Fibroblast of villous mesenchyme (primary cell): ENCODE measurements at places on chromosomes 11 and 22.

DNA sequence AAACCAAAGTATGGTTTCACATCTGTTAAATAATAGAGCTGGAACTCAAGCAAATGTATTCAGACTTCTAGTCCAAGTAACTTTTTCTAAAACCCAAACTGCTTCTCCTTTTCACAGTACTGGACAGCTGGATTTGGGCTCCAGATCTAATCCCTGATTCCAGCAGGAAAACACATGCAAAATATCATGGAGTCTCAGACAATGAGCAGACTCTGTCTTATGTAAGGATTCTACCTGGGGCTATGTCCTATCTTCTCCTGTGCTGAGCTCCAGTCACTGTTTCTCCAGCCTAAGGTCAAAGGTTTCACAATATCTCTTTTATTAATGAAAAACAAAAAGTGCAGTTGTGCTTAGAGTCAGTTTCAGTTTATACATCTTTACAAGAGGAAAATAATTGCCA lies 83.2 kb upstream of the EED start:
- no peak for DNase-seq

DNA sequence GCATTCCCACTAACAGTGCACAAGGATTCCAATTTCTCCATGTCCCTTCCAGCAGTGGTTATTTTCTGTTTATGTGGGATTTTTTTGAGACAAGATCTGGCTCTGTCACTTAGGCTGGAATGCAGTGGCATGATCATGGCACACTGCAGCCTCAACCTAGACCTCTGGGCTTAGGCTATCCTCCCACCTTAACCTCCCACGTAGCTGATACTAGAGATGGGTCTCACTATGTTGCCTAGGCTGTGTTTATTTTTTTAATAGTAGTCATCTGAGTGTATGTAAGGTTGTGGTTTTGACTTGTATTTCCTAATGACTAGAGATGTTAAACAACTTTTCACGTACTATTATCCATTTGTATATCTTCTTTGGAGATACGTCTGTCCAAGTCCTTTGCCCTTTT lies 74.6 kb downstream of the KCNQ1OT1 start:
- no peak for DNase-seq

DNA sequence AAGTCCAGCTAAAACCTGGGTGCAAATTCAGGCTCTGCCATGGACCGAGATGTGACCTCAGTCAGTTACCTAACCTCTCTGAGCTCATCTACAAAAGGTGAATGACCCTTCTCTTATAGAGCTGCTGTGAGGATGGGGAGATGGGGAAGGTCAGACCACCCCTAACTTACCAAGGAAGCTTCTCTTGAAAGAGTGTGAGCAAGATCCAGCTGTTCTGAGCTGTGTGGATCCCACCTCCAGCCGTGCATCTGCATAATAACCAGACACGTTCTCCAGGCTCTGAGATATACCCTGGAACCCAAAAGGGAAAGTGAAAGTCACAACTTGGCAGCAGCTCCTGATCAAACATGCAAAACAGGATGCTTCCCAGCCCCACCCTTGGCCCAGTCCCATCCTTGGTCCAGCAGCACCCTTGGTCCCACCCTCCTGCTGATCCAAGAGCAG lies at the start of gene APOL3:
APOL3 (minus strand) TSS at position 257 of the 444 bp plus-strand sequence. CDS start 11,700 bp downstream, outside the sequence.
- peak; percentile 85 for DNase-seq

- no peak for DNase-seq
Measured at GRCh38 chr11:60377401-60378136, 763 bp upstream of the MS4A7 start.

DNA sequence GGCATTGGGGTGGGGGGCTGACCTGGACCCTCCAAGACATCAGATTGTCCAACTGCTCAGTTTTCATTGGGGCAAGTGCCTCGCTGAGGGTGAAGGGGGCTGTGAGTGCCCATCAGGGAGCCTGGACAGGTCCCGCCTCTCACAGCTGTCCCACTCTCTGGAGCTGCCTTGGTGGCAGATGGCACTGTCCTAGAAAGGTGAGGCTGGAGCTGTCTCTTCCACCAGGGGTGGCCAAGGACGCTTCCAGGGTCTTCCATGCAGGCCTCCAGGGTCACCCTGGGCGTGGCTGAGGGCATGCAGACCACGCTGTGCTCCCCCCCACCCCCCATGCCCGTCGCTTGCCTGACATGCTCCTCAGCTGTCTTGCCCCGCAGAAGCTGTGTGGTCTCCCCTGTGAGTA lies 53.5 kb upstream of the CCDC188 start:
- DNase-seq = no peak

GRCh38 chr11:126282736-126283591 lies at the start of gene TIRAP:
Gene TIRAP (plus strand): TSS chr11:126283093. CDS start chr11:126290895, 7,802 bp downstream.
- DNase-seq = peak; percentile 52

DNA sequence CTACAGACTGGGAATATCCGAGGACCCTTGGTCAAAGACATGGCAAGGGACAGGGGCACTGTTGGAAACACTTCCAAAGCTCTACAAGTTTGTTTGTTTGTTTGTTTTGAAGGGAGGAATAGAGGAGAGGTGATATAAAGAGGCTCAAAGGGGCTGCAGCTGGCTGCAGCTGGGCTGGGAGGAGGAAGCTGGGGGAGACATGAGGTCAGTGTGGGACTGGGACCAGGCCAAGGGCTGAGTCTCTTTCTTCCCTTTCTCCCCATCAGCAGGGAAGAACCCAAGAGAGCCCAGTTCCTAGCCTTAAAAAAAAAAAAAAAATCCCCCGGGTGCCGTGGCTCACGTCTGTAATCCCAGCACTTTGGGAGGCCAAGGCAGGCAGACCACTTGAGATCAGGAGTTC lies 5.0 kb downstream of the RHOG start:
- no peak for DNase-seq

GRCh38 chr22:47328550-47329243 lies 566.2 kb downstream of the TBC1D22A start:
- DNase-seq = peak; percentile 85

GRCh38 chr11:75480185-75481175 lies 45.3 kb downstream of the GDPD5 start:
- DNase-seq = no peak

- DNase-seq = peak; percentile 74
Measured at GRCh38 chr11:75031771-75032549, 43.2 kb downstream of the NEU3 start.

DNA sequence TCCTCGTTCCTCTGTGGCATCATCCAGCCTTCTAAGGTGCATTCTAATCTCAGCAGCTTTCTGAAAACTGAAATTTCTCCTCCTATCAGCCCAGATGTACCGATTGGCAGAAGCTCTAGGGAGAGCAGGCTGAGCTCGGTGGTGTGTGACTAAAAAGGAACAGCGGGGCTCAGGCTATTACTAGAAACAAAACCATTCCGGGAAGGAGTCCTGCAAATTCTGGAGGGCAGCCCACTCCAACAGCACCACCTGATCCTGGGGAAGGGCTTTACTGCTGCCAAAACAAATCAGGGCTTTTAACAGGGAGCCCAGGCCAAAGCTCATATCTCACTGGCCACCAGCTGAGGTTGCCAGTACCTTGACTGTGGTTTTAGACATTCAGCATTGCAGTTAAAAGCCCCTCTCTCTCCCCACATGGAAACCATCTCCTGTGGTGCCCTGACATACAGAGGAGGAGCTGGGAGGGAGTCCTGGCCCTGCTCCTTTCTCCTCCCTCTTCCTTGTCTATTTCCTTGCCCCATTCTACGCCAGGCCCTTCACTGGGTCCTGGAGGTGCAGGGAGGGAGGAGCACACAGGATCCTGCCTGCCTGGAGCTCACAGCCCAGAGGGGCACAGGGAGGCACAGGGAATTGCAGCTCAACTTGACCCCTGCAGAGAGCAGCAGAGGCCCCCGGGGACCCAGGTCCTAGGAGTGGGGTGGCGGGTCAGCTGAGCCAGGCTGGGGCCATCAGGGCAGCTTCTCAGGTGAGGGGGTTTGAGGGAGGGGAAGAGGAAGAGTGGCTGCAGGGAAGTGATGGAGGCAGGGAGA lies 889 bp downstream of the PLAAT4 start:
- peak; percentile 77 for DNase-seq
